ENCODE measurements at places on chromosomes 11 and 22.

- DNase-seq, result no peak
These were observed 145.8 kb downstream of the APOL5 start for GRCh38 chr22:35863432-35863831.

DNA sequence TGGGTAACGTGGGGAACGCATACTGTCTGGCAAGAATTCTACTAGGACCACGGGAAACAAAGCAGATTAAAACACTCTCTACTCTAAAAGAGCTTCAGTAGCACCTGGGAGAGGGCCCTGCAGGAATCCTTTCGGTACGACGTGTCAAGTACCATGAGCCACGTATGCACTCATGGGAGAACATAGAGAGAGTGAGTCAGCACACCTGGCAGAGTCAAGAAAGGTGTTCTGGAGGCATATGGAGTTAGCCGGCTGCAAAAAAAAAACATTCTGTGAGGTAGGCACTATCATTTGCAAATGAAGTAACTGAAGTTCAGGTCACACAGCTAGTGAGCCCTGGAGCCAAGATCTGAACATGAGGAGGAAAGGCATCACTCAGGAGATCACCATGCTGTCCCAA, 71.1 kb upstream of the BID start:
- DNase-seq, result no peak

DNA sequence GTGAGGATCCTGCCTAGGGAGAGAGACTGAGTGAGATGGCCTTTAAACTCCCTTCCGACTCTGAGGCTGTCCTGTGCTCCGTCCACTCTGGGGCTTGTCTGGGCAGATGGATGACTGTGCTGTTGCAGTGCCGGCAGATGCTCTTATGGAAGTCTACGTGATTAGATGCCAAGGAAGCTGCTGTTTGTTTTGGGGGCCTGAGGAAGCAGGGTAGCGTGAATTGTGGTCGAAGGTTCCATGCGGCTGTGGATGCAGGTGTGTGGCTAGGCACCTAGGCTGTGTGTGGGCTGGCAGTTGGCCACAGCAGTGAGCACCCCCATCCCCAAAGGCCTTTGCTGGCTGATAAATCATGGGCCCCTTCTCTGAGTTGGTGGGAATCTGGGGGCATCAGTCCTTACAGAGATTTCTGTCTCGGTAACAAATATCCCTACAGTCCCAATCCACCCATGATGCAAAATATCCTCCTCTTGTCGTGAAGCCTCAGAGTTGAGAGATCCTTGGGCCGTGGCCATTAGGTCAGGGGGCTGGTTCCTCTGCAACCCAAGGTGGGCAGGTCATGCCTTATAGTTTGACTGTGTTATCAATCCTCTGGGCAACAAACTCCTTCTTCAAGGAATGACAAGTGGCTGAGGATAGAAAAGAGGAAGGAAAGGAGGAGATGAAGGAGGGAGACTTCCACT, 31.2 kb downstream of the AMPD3 start:
- no peak for DNase-seq

DNA sequence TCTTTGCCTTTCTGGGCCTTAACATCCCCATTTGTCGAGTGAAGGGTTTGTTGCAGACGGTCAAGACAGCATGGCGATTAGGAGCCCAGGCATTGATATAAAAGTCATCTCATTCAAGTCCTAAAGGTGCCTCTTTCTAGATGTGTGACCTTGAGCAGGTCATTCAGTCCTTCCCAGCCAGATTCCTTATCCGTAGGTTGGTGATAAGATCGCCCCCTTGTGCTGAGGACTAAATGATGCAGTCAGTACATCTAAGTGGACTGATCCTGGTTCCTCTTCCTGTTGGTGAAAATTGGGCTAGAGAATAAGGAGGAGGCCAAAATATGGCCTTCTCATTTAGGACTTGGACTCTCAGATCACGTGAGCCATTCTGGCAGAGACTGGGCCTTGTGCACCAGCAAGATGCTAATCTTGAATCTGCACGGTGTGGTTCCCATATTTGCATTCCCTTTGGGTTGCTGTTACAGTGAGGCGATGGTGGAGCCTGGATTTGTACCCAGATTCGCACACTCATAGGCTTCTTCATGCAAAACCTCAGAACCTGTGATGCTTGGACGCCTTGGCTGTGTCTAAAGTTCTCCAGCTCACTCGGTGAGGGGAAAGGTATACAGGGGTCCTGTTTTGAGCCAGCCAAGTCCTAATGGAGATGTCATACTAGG, 156.8 kb downstream of the MYO18B start:
- no peak for DNase-seq

GRCh38 chr11:73779084-73779902, 8.4 kb upstream of the MRPL48 start:
- DNase-seq, result peak; percentile 96

- no peak for DNase-seq
These were observed 205.9 kb downstream of the ST3GAL4 start for GRCh38 chr11:126561327-126561893.

DNA sequence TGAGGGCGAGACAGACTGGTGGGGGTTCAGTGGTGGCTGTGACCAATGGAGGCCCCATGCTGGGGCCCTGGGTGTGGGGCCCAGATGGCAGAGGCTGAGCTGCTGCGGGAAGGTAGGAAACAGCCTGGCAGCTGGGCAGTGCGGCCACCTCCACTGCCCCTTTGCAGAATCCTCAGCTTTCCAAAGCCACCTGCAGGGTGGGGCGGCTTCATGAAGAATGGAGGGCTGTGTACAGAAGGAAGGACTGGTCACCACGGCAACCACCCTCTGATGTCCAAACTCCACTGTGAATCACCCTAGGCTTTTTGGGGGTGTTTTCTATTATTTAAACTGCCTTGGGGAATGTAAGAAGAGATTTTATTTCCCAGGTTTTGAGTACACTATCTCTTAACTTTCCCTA, 166.3 kb upstream of the NAV2 start:
- no peak for DNase-seq

GRCh38 chr11:129854232-129854805, 38.7 kb downstream of the TMEM45B start:
- no peak for DNase-seq

GRCh38 chr11:69874984-69875624, 55.9 kb upstream of the FGF3 start:
- no peak for DNase-seq

GRCh38 chr22:48496987-48497650, 1330.6 kb downstream of the BRD1 start:
- no peak for DNase-seq

GRCh38 chr11:123603666-123604065, 50.8 kb downstream of the SCN3B start:
- no peak for DNase-seq

- no peak for DNase-seq
These were observed 9.9 kb downstream of the EIF1AD start for GRCh38 chr11:65992056-65992455.

DNA sequence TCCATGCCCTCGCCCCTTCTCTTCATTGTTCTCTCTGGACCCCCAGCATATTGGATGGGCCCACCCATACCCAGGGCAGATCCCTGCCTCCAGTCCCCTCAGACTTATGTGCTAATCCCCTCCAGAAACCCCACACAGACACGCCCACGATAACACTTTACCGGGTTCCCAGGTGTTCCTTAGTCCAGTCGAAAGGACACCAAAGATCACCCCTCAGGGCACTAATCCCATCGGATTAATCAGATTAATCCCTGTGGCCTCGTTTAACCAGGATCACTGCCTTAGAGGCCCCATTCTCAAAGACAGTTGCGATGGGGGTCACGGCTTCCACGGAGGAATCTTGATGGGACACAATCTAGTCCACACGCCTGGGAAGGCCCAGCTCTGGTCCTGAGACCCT, 80.8 kb downstream of the SHANK2 start:
- no peak for DNase-seq

DNA sequence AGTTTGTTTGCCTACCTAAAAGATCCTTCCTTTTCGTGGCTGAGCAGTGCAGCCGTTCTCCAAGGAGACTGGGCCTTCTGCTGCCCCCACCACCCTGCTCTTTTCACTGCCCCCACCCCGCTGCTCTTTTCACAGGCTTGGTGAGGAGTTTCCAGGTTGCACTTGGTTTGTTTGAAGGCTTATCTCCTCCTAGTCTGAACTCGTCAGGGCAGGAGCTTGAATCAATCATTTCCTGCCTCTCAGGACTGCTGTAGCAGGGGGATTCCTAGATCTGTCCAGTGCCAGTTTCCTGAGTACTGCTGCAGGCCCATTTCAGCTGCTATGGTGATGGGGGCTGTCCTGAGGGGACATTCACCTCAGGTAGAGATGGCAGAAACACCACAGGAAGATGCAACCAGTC, 10.0 kb downstream of the MED15 start:
- no peak for DNase-seq

GRCh38 chr22:28002181-28002700, 83.2 kb upstream of the PITPNB start:
- no peak for DNase-seq

DNA sequence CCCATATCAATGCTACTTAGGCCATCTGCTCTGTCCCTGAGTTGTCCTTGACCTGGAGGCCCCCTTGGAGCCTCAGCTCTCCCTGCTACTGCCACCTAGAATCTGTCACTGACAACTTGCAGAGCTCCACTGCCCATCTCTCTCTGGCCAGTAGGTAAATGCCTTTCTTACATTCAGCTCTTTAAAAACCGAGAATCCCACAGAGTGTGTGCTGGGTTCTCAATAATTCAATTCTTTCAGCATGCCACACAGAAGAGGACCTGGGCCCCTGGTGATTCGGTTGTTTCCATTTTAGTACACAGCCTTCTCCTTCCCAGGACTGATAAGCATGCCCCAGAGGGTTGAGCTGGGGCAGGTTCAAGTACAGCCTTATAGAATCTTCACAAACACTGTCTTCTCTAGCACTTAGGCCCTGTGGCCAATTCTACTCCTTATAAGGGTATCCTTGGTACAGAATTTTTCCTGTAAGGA, 22.0 kb upstream of the IPO7 start:
- DNase-seq, result no peak

- no peak for DNase-seq
These were observed 25.6 kb downstream of the SMCO4 start for GRCh38 chr11:93517611-93518010.

Measured in stimulated activated naive CD4-positive, alpha-beta T cell (primary cell).